Upper lobe of right lung (tissue), 1 donor: ENCODE measurements at places on chromosomes 1 and 21.

- no peak for DNase-seq
Observed at GRCh38 chr21:45888386-45889009, 93.1 kb upstream of the COL6A1 start.

- DNase-seq: peak; percentile 87
Observed at GRCh38 chr1:12184008-12184681, 17.4 kb downstream of the TNFRSF1B start.

GRCh38 chr1:154219541-154219940 lies 1.2 kb upstream of the UBAP2L start:
- DNase-seq: no peak

- DNase-seq: no peak
Observed at GRCh38 chr1:221162939-221163338, 283.7 kb downstream of the HLX start.

GRCh38 chr21:27693376-27693775 lies 726.5 kb upstream of the ADAMTS5 start:
- DNase-seq: no peak

GRCh38 chr21:42188663-42189062 lies 30.3 kb upstream of the ABCG1 start:
- DNase-seq: no peak

GRCh38 chr1:18062185-18062584 lies 45.4 kb upstream of the IGSF21 start:
- no peak for DNase-seq

DNA sequence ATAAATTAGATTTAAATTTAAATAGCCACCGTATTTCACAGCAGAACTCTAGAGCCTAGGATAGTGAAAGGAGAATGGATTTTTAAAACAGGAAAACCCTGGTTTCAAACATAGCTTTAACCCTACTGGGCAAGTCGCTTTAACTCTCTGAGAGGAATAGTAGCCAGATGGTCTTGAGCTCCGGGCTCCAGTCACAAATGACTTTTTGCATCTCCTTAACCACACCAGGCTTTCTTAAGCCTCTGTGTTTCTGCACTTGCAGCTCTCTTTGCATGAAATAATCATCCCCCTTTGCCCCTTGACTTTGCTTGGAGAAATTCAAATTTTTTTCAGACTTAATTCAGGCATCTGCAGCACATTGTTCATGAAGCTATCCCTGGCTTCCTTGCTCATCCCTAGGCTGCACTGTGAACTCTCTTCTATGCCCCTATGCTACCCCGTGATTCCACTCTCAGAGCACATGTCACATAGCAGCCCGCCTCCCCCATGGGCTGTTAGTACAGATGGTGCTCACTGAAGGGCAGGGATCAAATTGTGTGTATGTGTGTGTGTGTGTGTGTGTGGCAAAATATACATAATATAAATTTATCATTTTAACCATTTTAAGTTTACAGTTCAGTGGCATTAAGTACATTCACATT lies 68.8 kb upstream of the DAB1 start:
- DNase-seq: no peak

GRCh38 chr21:30194701-30195299 lies 21.1 kb downstream of the CLDN8 start:
- DNase-seq: no peak

DNA sequence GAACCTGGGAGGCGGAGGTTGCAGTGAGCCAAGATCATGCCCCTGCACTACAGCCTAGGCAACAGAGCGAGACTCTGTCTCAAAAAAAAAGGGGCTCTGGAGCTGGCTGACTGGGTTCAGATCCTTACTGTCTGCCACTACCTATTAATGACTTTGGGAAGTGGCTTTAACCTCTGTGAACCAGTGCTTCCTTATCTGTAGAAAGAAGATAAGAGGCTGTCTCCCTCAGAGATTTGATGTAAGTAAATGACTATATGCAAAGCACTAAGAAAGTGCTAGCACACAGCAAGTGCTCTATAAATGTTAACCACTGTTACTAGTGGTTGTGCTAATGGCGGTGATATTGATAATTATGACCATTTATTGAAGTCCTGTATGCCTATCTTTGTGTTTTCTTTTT lies 94.6 kb downstream of the VPS13D start:
- DNase-seq: no peak

DNA sequence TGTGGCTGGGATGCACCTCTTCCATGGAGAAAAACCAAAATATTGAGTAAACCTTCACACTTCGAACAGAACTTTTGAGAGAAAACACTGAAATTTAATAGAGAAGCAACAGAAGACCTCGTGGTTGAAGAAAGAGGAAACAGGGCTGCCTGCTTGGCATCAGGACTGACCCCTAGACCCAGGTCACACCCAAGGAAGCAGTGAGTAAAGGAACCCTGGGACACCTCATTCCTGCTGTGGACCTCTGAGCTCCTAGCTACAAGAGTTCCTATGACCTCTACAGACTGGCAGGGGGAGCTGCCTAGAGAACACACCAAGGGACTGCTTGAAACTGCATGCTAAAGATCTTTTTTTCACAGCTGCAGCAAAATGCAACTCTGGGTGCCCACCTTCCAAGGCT lies 67.8 kb downstream of the FASLG start:
- DNase-seq: no peak

GRCh38 chr1:198253668-198254067 lies 96.9 kb downstream of the NEK7 start:
- no peak for DNase-seq

GRCh38 chr1:87778896-87779295 lies 450.2 kb downstream of the LMO4 start:
- DNase-seq: no peak

GRCh38 chr1:7745783-7746182 lies 25.3 kb upstream of the VAMP3 start:
- DNase-seq: no peak

DNA sequence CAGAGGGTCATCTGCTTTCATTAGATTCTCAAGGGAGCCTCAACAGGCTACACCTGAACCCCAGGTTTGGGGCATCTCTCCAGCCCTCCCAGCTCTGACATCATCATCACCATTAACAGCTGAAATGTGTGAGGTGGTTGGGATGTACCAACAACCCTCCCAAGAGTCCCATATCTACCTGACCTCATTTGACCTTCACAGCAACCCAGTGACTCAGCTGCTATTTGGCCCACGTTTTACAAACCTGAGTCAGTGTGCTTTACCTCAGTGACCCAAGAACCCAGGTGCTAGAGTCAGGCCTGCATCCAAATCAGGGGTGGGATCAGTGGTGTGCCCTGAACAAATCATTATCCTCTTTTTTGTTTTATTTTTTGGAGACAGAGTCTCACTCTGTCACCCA lies 53.3 kb upstream of the TINAGL1 start:
- no peak for DNase-seq

- no peak for DNase-seq
Observed at GRCh38 chr1:185402930-185403329, 85.9 kb upstream of the IVNS1ABP start.

GRCh38 chr1:153485863-153486262 lies 25.4 kb upstream of the S100A7 start:
- no peak for DNase-seq

- no peak for DNase-seq
Observed at GRCh38 chr1:28606771-28607170, 14.7 kb downstream of the RAB42 start.

DNA sequence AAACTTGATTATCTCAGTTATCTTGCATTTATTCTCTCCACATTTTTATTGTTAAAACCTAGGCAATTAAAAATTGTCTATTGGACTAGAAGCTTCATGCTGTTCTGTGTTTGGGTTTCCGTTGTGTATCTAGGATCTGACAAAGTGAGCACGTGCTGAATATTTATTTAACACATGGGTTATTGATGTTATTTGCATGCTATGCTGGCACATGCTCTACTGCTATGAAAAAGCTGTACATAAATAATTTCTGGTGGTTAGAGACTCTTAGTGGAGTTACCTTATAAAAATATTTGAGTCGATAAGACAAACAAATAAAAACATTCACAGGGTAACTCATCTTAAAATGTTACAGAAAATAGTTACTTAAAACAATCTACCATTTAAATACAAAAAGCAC lies 1769.7 kb downstream of the MRPL39 start:
- no peak for DNase-seq

- DNase-seq: no peak
Observed at GRCh38 chr1:59342801-59343575, 46.1 kb downstream of the FGGY start.

DNA sequence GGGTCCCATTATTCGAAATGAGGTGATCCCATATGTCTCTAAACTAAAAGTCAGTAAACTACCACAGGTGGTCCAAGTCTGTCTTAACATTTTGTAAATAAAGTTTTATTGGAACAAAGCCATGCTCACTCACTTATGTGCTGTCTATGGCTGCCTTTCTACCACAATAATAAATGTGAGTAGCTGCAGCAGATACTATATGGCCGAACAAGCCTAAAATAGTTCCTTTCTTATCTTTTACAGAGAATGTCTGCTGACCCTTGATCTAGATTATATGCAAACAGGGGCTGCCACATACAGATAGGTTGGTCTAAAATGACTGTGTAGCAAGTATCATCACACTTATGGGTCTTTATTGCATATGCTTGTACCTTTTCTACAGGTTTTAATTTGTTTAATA lies 140.0 kb downstream of the VAV3 start:
- no peak for DNase-seq

DNA sequence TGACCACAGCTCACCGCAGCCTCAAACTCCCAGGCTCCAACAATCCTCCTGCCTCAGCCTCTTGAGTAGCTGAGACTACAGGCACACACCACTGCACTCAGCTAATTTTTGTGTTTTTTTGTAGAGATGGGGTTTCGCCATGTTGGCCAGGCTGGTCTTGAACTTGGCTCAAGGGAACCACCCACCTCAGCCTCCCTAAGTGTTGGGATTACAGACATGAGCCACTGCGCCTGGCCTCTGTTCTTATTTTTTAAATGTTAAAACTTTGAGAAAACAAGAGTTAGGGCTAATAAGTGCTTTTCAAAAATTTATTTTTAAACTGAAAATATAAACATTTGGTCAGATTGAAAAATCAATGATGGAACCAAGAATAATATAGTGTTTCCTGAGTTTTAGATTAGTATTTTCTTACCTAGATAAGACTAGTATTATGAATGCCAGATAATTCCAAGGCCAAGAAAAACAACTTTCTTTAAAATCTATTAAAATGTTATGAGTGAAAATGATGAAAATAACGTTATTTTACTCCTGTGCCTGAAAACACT lies 66.2 kb upstream of the S1PR1 start:
- DNase-seq: no peak

DNA sequence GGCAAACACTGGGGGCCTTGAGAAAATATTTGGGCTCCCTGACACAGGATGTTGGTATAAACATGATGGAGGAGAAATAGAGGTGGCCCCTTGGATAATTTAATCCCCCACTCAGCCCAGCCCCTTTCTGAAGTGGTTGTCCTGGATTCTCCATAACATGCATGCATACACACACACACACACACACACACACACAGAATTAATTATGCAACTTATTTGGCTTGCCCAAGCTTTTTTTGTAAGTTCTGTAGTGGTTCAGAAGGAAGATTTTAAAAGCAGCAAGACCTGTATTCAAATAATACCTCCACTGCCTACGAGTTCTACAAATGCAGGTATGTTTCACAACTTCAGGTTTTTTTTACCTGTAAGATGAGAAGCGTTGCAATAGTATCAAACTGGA lies 15.0 kb downstream of the ATF3 start:
- no peak for DNase-seq

GRCh38 chr1:65470766-65471165 lies 50.3 kb downstream of the LEPR start:
- no peak for DNase-seq

DNA sequence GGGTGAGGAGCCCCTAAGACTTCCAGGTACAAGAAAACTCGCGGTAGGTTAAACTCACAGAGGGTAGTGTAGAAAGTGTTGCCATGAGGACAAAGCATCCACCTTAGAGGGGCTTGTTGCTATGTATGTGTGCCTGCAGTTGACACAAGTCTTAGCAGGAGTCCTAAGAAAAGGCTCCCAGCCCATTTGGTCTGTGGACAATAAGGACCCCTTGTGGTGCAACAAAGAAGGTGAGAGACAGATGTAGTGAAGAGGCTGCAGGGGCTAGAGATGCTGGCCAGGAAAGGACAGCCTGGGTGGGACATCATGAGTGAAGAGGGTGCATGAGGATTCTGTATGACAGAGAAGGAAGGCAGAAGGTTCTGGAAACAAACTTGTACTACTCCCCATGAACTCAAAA lies 36.3 kb upstream of the IL10 start:
- DNase-seq: no peak

DNA sequence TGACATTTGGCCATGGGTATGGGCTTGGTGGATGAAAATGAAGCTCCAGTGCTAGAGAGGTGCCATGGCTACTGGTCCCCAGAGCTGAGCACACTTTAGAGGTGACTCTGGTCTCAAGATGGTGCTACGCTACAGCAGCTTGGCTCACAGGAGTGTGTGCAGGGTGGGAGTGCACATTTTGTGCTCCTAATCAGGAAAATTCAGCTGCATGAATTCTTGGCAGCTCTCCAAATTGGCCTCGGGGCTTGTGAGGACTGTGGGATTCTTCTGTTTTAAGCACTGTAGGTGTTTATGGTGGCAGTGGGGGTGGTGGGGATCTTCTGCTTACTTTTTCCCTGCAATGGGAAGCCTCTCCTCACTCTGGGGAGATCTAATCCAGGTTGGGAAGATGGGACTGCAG lies 17.3 kb upstream of the TIPRL start:
- DNase-seq: no peak

DNA sequence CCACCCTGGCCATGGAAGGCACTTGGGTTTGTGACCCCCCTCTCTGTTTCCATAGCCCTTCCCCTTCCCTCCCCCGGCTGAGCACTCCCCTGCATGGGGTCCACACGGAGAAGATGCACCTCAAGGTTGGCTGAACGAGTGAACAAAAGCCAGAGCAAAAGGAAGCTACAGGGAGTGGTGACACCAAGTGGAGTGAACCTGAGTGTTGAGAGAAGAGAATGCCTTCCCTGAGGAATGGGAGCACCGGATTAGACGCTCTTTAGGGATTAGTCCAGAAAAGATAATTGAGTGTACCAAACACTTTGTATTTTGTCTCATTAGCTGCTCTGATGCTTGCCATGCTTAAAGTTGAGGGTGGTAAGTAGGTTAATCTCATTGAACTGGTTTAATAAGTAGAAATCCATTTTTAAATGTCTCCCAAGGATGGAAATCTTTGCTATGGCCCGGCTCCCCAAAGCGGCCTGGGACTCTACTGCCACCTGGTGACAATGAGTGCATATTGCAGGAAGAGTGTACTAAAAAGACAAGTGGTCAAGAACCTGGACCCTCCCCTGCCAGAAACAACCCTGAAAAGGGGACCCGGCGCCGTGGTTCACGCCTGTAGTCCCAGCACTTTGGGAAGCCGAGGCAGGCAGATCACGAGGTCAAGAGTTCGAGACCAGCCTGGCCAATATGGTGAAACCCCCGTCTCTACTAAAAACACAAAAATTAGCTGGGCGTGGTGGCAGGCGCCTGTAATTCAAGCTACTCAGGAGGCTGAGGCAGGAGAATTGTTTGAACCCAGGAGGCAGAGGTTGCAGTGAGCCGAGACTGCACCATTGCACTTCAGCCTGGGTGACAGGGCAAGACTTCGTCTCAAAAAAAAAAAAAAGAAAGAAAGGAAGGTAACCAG lies 150.6 kb upstream of the ZC3H12A start:
- no peak for DNase-seq
